ENCODE measurements at places on chromosomes 5 and 9. TPM values are rescaled to one million over a fixed set of nuclear protein-coding genes. Genes with fewer than 3 reads are reported as not detected.

The PCDHGB2 gene
- 4.3 TPM for total RNA-seq

The PSD2 gene
- total RNA-seq = 0.21 TPM

The DMRT3 gene
- total RNA-seq = not detected

The PCA3 gene
- total RNA-seq = not detected

The GADD45G gene
- 6.2 TPM for total RNA-seq

The RAI14 gene
- total RNA-seq = 55.0 TPM

The C9orf50 gene
- not detected for total RNA-seq

The POC5 gene
- 15.1 TPM for total RNA-seq

The FAXDC2 gene
- 15.0 TPM for total RNA-seq

The CEL gene
- 3.0 TPM for total RNA-seq

The NOXA1 gene
- total RNA-seq = 12.5 TPM

The SEMA6A gene
- total RNA-seq = 37.8 TPM

The SLC4A9 gene
- total RNA-seq = 0.13 TPM

The TRIM41 gene
- total RNA-seq = 34.5 TPM

The UBLCP1 gene
- 28.9 TPM for total RNA-seq

The SEC24A gene
- total RNA-seq = 23.7 TPM

The PCDHGA1 gene
- total RNA-seq = 0.57 TPM

The TXNDC8 gene
- total RNA-seq = not detected

The GALNT12 gene
- total RNA-seq = 38.5 TPM

The ZNF454 gene
- total RNA-seq = 4.9 TPM

The PCDHB9 gene
- total RNA-seq = 1.9 TPM

The RNF38 gene
- 54.4 TPM for total RNA-seq

The PAEP gene
- total RNA-seq = not detected

The ADCY2 gene
- total RNA-seq = 13.1 TPM

The INSL6 gene
- not detected for total RNA-seq

The CDC26 gene
- total RNA-seq = 26.6 TPM

The TTC1 gene
- 38.0 TPM for total RNA-seq

The MAMDC4 gene
- 10.7 TPM for total RNA-seq

The LHX6 gene
- total RNA-seq = 5.7 TPM

The GLRA1 gene
- total RNA-seq = not detected
